Stimulated activated CD4-positive, alpha-beta T cell treated with anti-CD3 and anti-CD28 coated beads, Interleukin-4, amount 100 ng/mL, for 48 hours (primary cell): ENCODE measurements at places on chromosomes 4 and X.

GRCh38 chrX:3963980-3964379 lies 250.5 kb upstream of the PRKX start:
- DNase-seq: no peak

DNA sequence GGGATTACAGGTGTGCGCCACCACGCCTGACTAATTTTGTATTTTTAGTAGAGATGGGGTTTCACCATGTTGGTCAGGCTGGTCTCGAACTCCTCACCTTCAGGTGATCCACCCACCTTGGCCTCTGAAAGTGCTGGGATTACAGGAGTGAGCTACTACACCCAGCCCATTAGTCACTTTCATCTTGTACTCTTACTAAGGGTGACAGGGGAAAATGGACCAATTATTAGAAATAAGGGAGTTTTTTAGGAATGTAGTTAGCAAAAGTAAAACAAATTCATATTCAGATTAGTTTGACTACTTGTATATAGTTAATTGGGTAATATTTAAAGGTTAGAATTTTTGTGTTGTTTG lies 26.1 kb downstream of the SMARCA5 start:
- DNase-seq: no peak

DNA sequence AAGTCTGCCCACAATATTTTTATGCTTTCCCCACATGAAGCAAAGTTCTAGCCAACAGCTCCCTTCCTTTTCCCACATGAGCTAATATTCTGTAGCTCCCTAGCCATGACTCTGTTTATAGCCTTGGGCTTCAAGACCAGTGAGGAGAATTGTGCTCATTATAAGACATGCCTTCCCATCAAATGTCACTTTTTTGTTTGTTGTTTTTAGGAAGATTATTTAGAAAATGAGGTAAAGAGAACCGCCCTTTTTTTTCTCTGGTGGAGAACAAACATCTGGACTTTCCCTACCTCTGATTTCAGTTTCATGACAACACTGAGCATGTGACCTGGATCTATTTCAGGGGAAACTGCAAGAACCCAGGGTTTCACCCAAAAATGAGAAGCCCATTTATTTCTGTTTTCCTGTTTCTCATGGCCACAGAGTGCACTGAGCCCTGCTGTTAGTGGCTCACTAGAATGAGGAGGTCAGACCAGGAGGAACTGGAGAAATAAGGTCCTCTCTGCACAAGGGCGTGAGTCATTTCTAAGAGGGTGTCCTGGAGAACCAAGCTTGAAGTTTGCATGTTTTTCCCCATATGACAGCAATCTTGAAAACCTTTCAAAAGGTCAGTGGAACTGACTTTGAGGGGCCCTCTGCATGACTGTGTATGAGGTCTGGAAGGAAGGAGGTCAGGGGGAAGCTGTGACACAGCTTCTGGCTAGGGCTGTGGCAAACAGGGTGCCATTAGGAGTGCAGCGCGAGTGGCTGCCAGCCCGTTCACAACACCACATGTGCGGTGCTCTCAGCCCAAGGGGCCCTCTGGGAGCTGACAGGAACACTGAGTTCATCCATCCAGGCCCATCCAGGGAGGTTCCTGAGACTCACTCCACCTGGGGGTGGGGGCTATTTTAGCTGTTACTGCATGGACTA lies 55.2 kb downstream of the CHST7 start:
- no peak for DNase-seq

GRCh38 chrX:13126775-13127174 lies 82.4 kb upstream of the FAM9C start:
- DNase-seq: no peak

DNA sequence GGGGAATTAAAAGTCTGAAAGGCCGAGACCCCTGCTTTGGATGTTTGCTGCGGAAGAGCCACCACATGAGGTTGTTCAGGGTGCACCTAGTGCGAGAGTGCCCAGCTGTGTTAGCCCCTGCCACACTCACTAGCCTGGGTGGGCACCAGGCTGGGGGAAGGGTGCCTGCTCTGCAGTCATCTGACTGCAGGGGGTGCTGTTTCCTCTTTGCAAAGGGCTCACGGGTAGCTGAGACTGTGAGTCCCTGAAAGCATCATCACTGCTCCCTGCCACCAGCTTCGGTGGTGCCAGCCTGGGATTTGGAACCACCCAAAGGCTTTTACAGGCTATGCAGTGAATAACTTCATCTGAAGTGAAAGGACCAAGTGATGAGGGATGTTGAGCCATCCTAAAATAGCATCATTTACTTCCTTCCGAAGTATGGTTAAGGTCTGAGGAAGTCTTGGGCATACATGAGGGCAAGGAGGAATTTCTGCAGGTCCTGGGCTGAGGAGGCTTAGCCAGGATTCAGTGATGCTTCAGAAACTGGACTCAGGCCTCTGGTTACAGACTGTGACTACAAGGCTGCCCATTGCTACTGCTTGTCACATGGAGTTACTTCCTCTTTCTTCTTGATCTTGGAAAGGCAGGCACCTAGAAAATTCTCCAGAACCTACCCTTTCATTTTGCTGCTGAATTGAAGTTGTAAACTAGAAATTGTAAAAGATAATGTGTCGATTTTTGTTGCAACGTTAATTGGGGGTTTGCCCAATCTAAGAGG lies 293.2 kb upstream of the PRPS2 start:
- no peak for DNase-seq

DNA sequence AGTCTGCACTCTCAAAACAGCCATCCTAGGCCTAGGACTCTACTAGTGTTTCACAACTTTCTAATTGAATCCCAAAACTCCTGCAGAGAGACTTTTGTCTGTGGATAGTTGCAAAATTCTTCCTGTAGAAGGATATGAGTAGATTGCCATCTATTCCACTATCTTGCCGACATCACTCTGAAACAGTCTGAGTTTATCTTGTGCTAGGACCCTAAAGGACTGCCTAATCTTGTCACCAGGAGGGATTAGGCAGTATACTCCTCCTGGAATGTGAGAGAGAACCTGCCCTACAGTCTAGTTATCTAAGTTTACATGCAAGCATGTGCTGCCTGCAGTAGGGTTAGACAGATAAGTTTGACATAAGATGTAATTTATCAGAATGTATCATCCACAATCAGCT lies 1646.6 kb upstream of the PCDH7 start:
- no peak for DNase-seq

- DNase-seq: no peak
Measured at GRCh38 chr4:37835031-37835430, 8.5 kb downstream of the PGM2 start.

DNA sequence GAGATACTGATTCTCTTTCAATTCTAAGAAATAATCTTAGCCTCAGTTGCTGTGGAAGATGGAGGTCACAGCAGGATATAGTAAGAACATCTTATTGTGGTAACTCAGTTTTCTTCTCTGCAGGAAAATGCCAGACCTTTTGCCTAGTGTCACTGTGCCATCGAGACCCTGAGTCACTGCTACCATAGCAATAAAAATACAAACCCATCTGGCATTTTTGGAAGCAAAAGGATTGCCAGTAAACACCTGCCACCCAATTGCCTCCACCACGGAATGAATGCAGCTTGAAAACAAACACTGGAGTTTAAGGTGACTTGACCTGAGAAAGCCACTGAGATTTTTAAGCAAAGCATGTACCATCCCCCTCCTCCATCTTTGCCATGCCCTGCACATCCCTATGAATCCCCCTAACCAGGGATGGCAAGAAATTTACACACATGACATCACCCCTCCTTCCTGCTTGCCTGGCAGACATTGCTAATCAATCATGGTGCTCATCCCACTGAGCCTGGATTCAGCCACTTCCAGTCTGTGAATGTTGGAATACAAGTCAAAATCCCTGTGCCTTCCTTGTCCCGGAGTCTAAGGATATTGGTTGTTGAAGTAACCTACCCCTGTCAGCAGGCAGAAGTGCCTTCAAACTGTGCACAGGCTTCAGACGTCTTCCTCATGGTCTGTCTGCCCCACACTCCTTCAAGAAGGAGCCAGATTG lies 59.6 kb upstream of the MAMLD1 start:
- DNase-seq: no peak

GRCh38 chr4:31114816-31115215 lies 394.6 kb downstream of the PCDH7 start:
- DNase-seq: no peak

DNA sequence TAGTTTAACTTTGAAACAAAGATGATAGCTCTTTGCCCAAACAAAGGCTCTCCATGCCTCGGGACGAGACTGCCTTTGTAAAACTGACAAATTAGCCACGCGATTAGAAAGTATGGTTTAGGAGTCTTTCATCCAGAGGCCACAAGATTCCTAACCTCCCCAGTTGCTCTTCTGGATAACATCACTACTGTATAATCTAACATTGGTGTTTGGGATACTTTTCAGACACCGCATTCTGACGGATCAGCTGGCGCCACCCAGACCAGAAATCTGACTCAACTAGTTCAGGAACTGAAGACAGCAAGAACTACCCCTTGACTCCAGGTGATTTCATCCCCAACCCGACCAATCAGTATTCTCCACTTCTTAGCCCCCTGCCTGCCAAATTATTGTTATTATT lies 98.1 kb upstream of the TEX13D start:
- no peak for DNase-seq

- no peak for DNase-seq
Measured at GRCh38 chrX:20507901-20508620, 241.4 kb upstream of the RPS6KA3 start.

DNA sequence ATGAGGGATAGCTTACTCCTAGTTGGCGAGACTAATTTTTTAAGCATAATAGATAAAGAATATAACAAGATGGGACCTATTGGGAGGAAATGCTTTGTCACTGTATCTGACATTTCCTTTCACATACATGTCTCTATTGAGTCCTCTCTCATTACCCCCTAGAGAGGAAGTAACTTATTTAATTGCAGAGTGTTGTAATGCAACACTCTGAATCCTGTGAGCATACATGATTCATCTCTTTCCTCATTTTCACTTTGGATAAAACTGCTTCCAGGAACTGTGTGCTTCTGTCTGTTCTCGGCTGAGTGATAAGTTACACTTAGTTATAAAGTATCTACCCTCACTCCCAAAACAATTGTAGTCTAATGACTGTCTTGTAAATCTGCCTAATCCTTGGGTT lies 266.1 kb upstream of the ANXA10 start:
- no peak for DNase-seq

- DNase-seq: no peak
Measured at GRCh38 chrX:46653482-46653881, 79.9 kb downstream of the CHST7 start.

DNA sequence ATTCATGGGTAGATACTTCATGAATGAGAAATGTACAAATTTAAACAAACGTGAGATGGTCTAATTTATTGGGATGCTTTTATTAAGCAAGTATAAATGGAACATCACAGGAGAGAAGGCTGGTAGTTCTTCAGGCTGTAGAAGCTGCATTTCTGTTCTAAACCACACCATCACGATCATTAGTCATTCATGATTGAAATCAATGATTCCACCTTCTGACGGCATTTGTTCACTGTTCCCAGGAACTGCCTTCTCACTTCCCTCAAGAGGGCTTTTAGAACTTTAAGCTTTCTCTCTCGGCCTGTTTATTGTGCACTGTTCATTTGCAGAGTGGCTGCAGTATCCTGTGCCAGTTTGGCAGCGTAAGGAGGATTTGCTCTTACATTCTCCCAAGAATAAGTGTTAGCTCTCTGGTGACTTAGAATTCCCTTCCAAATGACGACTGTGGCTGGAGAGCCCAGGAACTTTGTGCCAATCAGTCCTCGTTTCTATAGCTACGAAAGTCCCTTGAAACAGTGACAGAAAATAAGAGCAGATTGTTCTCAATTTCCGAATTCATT lies 54.7 kb downstream of the MFAP3L start:
- no peak for DNase-seq

DNA sequence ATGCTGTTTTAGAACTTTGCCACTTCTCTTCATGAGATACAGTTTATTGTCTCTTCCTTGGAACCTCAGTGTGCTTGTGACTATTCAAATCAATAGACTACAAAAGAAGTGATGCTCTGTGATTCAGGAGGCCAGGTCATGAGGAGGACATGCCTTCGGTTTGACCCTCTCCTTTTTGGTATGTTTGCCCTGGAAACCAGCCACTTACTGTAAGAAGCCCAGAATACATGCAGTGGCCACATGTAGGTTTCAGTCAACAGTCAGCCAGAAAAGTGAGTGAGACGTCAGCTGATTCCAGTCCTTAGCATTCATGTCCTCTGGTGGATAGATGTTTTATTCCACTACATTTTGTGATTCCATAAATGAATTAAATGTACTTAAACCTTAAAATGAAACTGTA lies 328.7 kb downstream of the PCDH18 start:
- no peak for DNase-seq

- no peak for DNase-seq
Measured at GRCh38 chr4:159177265-159178150, 74.6 kb downstream of the RAPGEF2 start.

GRCh38 chr4:52659001-52659721 lies at the start of gene USP46:
Gene USP46, minus strand, starts transcription at chr4:52659301. Its CDS starts 151 bp downstream, at chr4:52659150.
- DNase-seq: peak; percentile 55

DNA sequence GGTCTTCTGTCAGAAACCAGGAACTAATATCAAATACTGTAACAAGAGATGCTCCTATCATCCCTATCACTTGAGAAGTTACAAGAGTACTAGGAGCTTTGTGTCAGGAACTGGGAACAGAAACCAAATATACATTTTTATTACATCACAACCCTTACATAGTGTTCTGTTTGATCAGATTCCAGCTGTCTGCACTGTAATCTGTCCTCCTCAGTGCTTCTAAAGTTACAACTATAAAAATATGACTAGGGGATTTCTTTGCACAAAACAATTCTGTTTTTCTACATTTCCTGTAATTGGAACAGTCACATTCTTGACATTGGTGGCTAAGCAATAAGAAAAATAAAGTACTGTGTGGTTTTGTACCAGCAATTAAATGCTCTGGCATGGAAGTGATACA lies 686.0 kb downstream of the PDHA2 start:
- no peak for DNase-seq

DNA sequence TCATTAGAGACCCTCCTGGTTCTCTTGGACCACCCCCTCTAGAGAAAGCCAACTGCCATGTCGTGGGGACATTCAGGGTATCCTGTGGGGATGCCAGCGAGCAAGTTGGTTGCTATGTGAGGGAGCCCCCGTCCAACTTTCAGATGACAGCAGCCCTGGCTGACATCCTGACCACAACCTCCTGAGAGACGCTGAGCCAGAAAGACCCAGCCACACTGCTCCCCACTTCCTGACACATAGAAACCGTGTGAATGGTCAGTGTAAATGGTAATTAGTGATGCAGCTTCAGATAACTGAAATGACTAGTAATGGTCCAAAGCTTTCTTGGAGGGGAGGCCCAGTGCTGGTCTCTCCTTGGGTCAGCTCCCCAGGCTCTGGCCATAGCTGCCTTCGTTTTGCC lies 10.8 kb downstream of the CLCN4 start:
- no peak for DNase-seq

GRCh38 chr4:82519072-82519471 lies 42.7 kb downstream of the TMEM150C start:
- no peak for DNase-seq

DNA sequence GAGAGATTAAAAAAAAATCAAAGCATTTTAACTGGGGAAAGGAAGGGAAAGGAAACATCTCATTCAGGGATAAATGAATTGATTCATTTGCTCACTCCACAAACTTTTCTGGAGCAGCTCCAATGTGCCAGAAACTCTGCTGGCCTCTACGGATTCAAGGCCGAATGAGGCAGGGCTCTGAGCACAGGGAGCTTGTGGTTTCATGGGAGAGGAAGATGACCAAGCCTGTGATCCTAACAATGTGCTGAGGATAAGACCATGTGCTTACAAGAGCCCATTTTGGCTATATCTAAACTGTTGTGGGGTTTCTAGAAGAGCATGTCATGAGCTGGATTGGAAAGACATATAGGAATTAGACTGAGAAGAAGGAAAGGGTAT lies 137.5 kb downstream of the ZNF674 start:
- no peak for DNase-seq

- no peak for DNase-seq
Measured at GRCh38 chrX:103831342-103831802, 685 bp downstream of the RAB9B start.

- no peak for DNase-seq
Measured at GRCh38 chr4:16777726-16778125, 120.7 kb downstream of the LDB2 start.
